AG04449 (cell line): ENCODE measurements at places on chromosomes 7 and 10.

GRCh38 chr7:23965296-23965695 lies 255.3 kb downstream of the STK31 start:
- no peak for DNase-seq

DNA sequence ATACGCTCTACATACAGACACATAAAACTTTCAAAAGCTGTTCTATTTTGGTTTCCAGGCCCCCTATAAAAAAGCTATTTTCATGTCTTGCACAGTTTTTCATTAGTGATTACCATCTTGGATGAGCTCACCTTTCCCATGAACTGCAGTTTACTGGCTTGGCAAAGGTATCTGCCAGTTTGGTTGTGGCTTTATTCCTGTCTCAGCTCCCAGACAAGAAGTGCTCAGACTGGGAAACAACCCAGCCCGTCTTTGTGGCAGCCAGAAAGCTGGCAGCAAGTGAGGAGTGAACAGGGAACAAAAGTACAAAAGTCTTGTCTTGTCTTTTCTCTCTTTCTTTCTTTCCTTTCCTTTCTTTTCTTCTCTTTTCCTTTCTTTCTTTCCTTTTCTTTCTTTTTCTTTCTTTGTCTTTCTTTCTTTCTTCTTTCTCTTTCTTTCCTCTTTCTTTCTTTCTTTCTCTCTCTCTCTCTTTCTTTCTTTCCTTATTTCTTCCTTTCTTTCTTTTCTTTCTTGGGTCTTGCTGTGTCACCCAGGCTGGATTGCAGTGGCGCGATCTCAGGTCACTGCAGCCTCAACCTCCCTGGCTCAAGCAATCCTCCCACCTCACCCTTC lies 138.8 kb downstream of the CFAP58 start:
- no peak for DNase-seq

GRCh38 chr10:15344876-15345285 lies 26.2 kb downstream of the FAM171A1 start:
- DNase-seq = no peak

DNA sequence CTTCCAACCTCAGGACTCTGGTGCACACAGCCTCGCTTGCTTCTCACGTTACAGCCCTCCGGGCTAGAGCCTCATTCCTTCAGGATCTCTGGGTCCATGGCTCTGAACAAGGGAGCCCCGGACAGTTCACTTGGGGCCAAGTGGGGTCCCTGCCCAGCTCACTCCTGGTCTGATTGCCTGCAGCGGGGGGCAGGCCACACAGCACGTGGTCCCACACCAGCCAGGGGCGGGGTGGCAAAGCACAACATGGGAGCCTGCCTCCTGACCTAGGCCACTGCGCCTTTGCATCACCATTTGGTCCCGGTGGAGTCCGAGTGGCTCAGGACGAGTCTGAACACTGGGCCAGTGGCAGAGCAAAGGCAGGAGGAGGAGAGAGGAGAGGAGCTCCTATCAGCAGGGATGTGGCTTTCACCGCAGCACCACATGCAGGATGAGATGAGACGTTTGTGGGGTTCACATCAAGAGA lies 13.4 kb upstream of the CRYGN start:
- DNase-seq = no peak

GRCh38 chr7:44072364-44073231 lies 7.2 kb upstream of the PGAM2 start:
- DNase-seq = no peak
